Body of pancreas (tissue), 4 donors: ENCODE measurements at places on chromosomes 11 and 22.
A peak's percentile ranks its signal among the peaks of the same experiment; 100 is the strongest.

GRCh38 chr11:8267831-8268529, 4.3 kb upstream of the LMO1 start:
- peak; percentile 39 for DNase-seq

GRCh38 chr11:46630237-46630636, 12.9 kb downstream of the ATG13 start:
- DNase-seq, result no peak

GRCh38 chr22:43110444-43110926, at the start of gene BIK:
TSS of gene BIK (plus strand) at chr22:43110750. CDS start at chr22:43124023, 13,273 bp downstream.
- DNase-seq, result peak; percentile 53

DNA sequence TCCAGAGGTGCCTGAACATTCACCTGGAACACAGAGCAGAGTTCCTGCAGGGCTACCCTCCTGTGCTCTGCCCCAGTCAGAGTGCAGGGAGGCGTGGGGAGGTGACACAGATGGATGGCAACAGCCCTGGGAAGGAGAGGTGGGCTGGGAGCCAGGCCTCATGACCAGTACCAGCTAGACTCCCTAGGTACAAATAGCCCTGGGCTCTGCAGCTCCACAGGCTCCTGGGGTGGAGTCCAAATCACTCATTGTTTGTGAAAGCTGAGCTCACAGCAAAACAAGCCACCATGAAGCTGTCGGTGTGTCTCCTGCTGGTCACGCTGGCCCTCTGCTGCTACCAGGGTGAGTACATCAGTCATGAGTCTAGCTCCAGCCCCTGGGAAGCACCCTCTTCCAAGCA, at the start of gene SCGB1D2:
SCGB1D2 (plus strand) TSS at position 219 of the 400 bp plus-strand sequence; CDS start at position 288, 69 bp downstream.
- DNase-seq, result peak; percentile 84

- peak; percentile 94 for DNase-seq
Observed at GRCh38 chr11:65416341-65416824, 6.2 kb upstream of the NEAT1 start.

DNA sequence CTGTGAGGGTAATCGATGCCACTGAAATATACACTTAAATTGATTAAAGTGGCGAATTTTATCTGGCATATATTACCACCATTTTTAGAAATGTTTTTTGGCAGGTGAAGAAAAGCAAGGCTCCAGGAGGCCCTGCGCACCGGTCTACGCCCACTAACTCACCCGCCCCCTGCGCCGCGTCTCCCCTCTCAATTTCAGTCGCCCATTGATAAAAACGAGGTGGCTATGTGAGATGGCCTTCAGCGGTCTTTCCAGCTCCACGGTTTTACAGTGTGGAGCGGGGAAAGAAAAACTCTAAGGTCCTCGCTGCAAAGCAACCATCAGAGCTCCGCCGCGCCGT, 602 bp upstream of the AQP11 start:
- DNase-seq, result no peak

GRCh38 chr11:30868626-30869081, 282.5 kb upstream of the MPPED2 start:
- no peak for DNase-seq
